ENCODE measurements at places on chromosomes 6 and 20.
A peak's percentile ranks its signal among the peaks of the same experiment; 100 is the strongest.

- no peak for DNase-seq
These were observed 28.2 kb downstream of the GSTA2 start for GRCh38 chr6:52735071-52735470.

DNA sequence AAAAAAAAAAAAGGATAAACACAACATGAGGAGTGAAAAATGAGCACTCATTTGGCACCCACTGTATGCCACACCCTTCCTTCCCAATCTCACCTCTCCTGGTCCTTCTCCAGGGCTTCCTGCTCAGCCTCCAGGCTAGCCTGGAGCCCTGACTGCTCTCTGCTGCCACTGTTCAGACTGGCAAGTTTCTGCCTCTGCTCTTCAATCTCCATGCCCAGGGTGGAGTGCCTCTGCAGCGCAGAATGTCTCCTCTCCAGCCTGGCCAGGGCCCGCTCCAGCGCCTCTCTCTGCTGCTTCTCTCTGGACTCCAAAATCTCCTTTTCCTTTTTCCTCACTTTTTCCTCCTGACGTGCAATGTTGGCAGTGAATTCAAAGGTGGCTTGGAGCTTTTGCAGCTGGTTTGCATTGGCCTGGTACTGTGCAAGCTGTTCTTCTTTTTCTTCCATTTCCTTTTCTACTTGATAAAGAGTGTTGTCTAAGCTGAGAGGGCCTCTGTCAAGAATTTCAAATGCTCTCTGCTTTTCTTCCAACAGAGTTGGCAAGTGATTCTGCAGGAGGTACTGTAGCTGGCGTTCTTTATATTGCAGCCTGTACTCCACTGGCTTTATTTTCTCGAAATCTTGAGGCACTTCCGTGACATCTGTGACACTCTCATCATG is 194.4 kb downstream of the KIF16B start:
- no peak for DNase-seq

DNA sequence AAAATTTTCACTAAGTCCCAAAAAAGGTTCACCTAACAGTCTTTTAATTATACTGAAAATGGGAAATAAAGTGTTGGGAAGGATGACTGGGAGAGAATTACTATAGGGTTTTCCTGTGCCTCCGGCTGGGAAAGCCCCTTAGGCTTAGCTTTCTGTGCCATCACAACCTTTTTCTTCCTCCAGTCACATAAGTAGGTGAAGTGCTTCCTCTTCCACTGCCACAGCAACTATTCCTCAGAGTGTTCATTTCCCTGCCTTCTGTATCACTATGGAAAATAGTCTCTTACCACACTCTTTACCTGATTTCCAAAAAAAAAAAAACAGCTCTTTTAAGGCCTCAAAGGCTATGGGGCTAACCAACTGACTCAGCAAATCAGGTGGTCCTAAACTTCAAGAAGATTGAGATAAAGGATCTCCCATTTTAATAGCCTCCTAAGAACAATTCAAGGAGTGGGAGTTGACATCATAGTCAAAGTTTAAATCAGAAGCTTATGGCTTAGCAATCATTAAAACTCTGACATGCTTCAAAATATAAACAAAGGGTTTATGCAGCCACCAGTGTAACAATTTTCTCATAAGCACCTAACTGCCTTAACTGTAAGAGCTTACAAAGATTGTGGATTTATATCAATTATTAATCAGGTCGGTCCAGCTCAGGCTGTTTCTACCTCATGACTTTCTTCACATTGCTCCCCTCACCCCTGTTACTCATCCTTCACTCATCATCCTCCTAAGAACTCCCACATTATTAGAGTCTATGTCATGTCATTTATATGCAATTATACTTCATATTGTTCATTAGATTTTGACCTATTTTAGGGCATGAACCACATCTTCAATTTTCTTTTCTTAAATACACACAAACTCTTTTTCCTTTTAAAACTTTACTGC is 95.3 kb downstream of the RNGTT start:
- peak; percentile 41 for DNase-seq

- DNase-seq: no peak
These were observed 11.8 kb downstream of the ETV7 start for GRCh38 chr6:36375644-36376155.

DNA sequence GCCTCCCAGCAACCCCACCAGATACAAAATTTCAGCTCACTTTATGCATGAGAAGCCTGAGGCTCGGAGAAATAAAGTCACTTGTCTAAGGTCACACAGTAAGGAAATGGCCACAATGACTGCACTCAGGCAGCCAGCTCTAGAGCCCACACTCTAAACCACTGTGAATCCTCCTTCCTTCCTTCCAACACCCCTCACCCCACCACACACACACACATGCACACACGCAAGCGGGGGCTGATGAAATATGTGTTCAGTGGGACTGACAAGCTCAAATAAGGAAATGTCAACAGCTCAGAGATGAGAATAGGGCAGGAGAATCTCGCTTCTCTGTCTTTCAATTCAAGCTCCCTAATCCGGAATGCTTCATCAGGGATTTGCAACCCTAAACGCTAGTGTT is 6.0 kb upstream of the BPIFA1 start:
- no peak for DNase-seq

GRCh38 chr6:33305052-33305451 is 6.3 kb upstream of the RGL2 start:
- no peak for DNase-seq

- DNase-seq: no peak
These were observed at the start of gene ADGRB3 for GRCh38 chr6:68634726-68635411. ADGRB3 (plus strand) TSS chr6:68635282; CDS start chr6:68638676, 3,394 bp downstream.

- DNase-seq: no peak
These were observed 21.1 kb downstream of the ABHD12 start for GRCh38 chr20:25369529-25369928.

DNA sequence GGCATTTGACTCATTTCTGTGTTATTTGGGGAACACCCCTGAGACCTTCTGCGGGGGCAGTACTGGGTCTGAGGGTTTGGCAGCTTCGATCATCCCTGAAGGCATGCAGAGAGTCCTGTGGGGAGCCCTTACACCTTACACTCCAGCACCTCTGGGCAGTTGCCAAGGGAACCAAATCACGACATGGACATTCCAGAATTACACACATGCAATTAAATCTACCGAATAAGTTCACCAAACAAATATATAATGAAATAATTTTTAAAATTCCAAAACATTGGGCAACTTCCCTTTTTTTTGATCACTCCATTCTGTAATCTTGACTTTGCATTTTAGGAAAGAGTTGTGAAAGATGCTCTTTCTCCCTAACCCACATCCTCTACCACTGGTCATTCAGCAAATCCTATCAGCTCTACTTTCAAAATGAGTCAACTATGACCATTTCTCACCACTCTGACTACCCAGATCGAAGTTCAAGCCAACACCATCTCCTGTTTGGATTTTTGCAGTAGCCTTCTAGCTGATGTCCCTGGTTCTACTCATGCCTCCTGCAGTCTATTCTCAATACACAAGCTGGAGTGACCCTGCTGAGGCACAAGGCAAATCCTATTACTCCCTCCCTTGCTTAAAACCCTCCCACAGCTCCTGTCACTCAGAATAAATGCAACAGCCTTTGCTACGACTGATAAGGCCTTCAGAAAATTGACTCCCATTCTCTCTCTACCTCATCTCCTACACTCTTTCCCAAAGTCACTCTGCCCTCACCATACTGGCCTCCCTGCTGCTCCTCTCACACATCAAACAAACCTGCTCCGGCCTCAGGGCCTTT is 533.3 kb downstream of the HACE1 start:
- DNase-seq: peak; percentile 1

GRCh38 chr6:71488186-71488585 is 199.6 kb downstream of the OGFRL1 start:
- no peak for DNase-seq

DNA sequence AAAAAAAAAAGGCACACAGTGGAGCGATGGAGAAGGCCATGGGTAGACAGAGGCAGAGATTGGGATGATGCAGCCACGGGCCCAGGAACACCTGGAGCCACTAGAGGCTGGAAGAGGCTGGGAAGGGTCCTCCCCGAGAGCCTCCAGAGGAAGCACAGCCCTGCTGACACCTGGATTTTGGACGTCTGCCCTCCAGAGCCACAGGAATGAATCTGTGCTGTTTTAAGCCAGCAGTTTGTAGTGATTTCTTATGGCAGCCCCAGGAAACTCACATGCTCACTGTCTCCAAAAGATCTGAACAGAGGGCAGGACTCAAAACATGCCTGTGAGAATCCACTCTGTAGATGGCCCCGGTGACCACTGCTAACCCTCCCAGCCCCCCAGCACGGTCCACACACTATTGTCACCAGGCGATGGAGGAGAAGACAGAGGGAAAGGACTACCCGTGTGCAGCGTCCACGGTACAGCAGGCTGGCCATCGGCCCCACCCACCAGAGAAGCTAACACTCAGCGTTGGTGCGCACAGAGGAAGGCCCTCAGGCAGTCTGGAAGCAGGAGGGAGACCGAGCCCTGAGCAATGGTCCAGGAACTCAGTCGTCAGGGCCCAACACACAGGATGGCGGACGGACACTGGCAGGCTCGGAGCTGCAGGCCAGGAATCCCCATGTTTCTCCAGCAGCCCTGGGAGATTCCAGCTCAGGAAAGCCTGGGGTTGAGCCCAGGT is 99.7 kb downstream of the BMP7 start:
- DNase-seq: peak; percentile 30

- DNase-seq: no peak
These were observed 155.9 kb upstream of the ZNF217 start for GRCh38 chr20:53749499-53749898.

DNA sequence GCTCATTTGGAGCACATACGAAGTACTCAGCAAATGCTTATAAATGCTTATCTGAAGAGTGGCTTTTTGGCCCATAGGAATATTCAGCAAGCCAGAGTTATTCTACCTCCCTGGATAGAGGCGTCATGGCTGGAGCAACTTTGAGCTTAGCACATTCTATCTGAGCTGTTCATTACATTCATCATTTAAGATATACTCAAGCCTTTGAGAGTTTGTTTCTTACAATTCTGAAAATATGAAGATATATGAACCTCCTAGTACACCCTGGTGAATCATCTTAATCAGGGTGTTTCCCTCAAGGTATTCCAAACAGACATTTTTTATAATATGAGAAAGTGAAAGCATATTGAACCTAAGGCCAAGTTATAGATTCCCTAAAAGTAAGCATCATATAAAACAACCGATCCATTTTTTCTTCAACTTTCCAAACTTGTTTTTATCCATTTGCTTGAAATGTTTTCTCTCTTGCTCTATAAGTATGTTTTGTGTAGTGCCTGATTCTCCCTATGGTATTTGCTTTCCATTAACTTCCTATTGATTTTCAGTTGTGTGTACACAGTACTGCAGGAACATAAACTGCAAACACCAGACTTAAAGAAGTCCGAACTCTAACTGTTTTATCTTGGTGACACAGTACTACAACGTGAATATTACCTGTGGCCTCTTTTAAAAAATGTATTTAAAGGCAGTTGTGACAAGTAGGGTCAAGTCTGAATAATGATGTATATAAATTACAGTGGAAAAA is 139.7 kb upstream of the PTPRK start:
- DNase-seq: no peak

- DNase-seq: no peak
These were observed 39.2 kb downstream of the GABRR2 start for GRCh38 chr6:89275900-89276299.

- no peak for DNase-seq
These were observed 207.8 kb upstream of the FOXQ1 start for GRCh38 chr6:1103945-1104623.

- no peak for DNase-seq
These were observed 71.1 kb upstream of the CTNNBL1 start for GRCh38 chr20:37622728-37623127.

DNA sequence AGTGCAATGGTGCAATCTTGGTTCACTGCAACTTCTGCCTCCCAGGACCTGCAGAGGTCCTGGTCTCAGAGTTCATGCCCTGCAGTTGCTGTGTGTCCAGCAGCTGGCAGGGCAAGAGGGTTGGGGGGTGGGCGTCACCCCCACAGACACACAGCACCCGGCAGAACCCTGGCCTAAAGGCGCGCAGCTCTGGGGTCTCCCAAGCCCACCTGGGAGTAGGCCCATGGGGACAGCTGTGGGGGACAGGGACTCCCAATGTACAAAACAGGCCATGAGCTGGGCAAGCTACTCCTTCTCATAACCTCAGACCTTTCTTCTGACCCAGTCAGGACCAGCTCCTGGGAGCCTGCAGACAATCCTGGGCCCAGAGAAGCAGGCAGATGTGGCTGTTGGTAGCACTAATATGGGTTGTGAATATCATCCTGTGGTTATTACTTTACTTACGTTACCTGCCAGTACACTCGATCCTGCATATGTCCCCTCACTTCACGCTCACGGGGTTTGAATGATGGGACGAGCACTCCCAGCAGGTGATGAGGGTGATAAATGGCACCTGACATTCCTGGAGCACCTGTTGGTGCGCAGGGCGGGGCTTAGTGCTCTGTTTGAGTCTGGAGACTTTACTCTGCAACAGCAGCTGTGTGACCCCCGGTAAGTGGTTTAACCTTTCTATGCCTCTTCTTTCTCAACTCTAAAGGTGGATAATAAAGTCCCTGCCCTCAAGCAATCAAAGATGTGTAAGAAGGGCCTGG is 39.9 kb upstream of the SULF2 start:
- DNase-seq: no peak

GRCh38 chr6:168345896-168346754 is 26.5 kb upstream of the DACT2 start:
- no peak for DNase-seq

DNA sequence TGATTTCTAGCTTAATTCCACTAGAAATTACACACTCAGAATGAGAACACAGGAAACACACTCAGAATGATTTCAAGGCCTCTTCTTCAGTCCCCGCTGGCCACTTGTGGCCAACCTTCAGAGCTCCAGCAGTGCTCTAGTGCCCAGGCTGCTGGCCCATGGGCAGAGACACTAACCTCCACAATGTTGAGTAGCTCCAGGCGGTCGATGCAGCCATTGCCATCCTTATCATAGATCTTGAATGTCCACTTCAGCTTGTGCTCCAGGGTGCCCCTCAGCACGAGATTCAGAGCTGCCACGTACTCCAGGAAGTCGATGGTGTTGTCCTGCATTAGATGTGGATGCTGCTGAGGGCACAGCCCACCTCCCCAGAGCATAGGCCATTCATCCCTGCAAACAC is 6.3 kb downstream of the GUCA1B start:
- DNase-seq: no peak

- DNase-seq: no peak
These were observed 74.7 kb upstream of the SLC4A11 start for GRCh38 chr20:3313683-3314065.

DNA sequence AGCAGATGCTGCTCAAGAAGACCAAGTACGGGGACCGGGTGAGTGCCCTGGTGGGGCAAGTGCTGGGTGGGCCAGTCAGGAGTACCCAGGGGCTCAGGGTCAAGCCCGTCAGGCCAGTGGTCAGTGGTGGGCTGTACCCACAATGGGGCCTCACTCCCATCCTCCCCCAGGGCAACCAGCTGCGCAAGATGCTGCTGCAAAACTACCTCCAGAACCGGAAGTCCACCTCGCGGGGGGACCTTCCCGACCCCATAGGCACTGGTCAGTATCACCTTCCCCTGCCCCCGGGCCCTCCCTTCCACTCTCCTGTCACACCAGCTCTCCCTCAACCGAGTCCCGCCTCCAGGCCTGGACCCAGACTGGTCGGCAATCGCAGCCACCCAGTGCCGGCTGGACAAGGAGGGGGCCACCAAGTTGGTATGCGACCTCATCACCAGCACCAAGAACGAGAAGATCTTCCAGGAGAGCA is 27.0 kb downstream of the UQCC2 start:
- DNase-seq: no peak

All from HFFc6 (cell line).